Tibial artery (tissue), 4 donors: ENCODE measurements at places on chromosomes 5 and 9.

DNA sequence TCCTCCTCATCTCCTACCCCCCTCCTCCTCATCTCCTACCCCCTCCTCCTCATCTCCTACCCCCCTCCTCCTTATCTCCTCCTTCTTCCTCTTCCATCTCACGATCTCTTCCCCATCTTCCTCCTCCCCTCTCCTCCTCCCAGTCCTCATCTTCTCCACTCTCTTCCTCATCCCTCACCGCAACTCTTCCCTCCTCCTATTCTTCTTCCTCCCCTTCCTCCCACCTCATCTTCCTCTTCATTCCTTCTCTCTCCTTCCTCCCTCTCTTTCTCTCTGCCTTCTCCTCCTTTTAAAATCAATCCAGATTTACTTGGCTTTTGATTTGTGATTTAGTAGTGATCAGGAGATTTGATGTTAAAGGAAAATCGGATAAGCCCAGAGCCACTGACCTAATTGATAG is 15.0 kb upstream of the BOD1 start:
- DNase-seq = no peak

- no peak for DNase-seq
These were observed 122.3 kb downstream of the MARCHF11 start for GRCh38 chr5:16057277-16057676.

- no peak for DNase-seq
These were observed 62.0 kb downstream of the MTX3 start for GRCh38 chr5:79929095-79929494.

GRCh38 chr5:154275566-154275965 is 85.0 kb downstream of the GALNT10 start:
- no peak for DNase-seq

DNA sequence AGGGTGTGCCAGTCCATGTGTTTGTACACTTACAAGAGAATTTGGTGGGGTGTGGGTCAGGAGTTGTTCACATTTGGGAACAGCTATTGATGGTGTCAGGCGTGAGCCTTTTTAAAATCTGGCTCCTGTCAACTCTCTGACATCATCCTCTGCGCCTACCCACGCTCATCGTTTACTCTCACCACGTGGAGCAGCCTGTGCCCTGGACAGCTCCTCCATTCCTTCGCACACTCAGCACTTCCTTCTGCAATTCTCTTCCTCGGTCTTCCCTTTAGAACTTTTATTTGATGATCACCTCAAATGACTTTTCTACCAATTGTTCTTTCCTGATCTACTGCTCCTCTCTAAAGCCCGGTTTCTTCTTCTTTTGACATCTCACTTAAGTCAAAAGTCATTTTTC is 42.1 kb upstream of the GNAQ start:
- DNase-seq = no peak

DNA sequence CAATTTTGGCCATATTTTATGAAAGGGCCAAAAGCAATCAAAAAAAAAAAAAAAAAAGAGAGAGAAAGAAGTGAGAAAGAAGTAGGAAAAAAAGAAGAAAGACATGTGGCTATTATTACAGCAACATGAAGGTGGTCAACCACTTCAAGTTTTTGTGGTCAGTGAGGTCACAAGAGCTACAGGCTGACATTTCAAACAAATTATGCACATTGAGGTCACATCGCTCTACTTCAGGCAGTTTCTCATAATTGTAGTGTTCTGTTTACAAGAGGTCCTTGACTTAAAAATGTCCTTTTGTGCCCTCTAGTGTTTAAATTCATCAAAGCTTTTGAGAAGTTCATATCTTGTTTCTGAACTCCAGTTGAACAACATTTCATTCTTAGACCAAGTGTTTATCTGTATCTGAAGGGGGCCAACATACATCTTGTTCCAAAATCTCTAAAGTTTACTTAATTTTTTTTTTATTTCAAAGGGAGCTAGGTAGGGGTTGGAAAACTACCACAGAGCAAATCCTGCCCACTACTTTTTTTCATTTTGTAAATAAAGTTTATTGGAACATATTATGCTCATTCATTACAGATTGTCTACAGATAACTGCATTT is 513.1 kb downstream of the PDE4D start:
- DNase-seq = no peak

GRCh38 chr5:149485655-149486615 is 65.3 kb downstream of the CSNK1A1 start:
- peak; percentile 91 for DNase-seq

DNA sequence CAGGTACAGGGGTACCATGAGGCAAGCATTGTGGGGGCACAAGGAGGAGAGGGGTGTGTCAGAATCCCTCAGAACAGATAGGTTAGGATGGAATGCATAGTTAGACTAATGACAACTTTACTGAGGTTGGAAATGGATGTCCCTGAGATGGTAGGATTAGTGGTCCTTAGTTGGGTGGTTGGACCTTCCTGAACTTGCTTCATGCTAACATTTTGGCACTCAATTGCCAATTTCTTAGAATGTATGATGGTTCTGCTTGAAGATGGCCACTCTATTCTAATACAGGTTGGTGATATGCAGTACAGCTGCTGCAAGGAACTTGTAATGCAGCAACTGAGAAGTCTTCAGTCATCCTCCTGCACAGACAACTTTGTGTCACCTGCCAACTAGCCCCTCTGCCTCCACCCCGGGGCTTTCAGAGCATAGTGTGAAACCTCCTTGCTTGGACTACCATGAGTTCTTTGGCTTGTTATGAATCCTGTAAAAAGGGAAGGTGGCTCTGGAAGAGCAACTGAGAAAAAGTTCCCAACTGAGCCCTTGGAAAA is 5.4 kb downstream of the CCNI2 start:
- DNase-seq = no peak

DNA sequence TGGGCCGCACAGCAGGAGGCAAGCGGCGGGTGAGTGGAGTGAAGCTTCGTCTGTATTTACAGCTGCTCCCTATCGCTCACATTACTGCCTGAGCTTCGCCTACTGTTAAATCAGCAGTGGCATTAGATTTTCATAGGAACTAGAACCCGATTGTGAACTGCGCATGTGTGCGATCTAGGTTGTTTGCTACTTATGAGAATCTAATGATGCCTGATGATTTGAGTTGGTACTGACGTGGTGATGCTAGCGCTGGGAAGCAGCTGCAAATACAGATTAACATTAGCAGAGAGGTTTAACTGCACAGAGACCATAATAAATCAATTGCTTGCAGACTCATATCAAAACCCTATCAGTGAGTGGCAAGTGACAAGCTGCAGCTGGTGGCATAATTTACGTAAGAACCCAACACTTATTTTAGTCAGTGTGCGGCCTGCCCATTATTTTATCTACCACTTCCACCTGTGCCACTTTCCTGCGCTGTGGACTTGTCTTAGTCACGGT is 133.4 kb upstream of the CDH9 start:
- no peak for DNase-seq

DNA sequence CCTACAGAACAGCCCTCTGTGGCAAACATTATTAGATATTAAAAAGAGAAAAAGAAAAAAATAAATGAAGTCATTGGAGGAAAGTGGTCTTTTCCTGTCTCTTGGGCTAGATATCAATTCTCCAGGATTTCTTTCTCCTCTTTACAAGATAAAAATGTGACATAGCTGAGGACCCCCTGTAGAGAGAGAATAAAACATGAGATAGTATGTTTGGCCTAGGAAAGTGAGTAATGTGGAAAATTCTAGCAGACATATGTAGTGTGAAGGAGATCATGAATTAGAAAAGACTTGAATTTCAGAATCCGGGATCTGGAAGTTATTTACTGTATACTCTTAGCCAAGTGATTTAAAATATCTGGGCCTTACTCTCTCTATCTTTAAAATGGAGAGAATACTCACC is 823.1 kb downstream of the TLR4 start:
- DNase-seq = no peak

DNA sequence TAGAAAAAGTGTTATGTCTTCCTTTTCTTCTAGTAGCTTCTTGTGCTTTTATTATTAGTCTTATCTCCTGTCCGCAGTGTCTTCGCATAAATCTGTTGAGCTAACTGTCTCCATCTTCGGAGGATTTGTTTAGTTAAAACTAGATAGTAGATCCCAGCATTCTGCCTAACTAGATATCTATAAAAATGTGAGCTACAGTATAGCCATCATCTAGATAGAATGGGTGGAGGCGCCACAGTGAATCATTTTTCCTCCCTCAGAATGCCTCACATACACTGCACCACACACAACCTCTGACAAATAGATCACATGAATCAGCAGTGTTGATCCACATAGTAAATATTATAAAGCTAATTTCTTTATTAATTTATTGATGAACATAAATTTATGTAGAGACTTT is 220.3 kb upstream of the GAS1 start:
- DNase-seq = no peak

DNA sequence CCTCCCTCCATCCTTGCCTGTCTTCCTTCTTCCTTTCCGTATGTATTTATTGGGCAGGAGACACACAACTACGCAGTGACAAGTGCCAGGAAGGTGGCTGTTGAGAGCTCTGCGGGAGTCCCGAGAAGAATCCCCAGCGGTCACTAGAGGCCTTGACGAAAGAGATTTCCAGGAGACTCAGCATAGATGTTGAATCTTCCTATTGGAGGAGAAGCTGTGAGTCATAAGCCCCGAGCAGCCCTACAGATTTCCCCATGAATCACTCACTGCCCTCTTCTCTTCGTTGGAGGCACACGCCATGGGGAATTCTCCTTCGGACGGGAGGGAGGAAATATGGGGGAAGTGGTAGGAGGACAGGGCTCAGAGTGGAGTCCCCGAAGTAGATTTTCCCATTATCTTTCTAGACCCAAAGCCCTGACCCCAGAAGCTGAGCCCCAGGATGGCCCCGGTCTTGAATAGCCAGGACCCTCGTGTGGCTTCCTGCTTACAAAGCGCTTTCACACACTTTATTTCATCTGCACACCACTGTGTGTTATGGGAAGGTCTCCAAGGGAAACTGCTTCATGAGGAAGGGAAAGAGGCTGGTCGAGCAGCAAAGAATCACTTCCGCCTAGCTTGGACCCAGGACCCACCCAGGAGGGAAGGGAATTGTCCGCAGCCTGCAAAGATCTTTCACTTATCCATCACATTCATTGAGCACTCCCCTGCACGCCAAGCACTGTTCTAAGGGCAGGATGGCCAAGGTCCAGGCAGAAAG is 12.7 kb downstream of the DUSP1 start:
- DNase-seq = peak; percentile 73

- DNase-seq = no peak
These were observed 54.5 kb upstream of the GARNL3 start for GRCh38 chr9:127209948-127210640.
